ENCODE measurements at places on chromosomes 12 and 14.
A peak's percentile ranks its signal among the peaks of the same experiment; 100 is the strongest.

GRCh38 chr14:72742838-72743195 lies 151.1 kb downstream of the DPF3 start:
- DNase-seq = no peak

- no peak for DNase-seq
Measured at GRCh38 chr14:22131749-22132476, 457.1 kb downstream of the DAD1 start.

DNA sequence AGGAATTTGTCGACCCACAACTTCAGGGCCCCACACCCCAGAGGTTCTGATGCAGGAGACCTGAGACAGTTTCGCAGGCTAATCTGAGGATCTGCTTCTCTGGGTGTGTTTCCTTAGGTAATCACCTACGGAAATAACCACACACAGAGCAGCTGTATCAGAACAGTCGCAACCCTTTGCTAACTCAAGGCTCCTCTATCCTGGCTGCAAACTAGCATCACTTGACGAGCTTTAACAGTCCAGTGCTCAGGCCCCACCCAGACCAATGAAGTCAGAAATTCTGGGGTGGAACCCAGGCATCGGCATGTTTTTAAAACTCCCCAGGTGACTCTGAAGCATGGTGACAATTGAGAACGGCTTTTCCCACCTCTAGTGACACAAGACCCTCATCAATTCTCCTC lies 20.7 kb downstream of the SLC7A7 start:
- no peak for DNase-seq

GRCh38 chr14:67577909-67578749 lies 21.9 kb downstream of the PIGH start:
- DNase-seq = no peak

DNA sequence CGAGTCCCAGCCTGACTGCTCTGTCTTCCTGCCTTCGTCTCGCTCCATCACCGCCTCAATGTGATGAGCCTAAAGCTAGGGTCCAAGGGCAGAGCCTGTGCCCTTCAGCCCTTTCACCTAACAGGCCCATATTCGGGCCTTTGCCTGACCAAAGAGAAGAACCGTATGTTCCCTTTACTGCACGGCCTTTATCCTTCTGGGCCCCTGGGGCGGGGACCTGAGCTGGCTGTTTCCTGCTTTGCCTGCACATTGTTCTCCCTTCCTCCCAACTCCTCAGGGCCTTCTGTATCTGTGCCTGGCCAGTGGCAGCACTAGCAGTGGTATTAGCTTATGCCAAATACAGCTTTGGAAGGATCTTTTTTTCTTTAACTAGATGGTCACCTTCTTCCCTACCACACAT lies 8.5 kb upstream of the MYL6B start:
- DNase-seq = no peak

- DNase-seq = peak; percentile 55
Measured at GRCh38 chr14:69696633-69697557, 70.0 kb upstream of the SRSF5 start.

GRCh38 chr12:29957835-29958234 lies 174.1 kb upstream of the TMTC1 start:
- DNase-seq = no peak

DNA sequence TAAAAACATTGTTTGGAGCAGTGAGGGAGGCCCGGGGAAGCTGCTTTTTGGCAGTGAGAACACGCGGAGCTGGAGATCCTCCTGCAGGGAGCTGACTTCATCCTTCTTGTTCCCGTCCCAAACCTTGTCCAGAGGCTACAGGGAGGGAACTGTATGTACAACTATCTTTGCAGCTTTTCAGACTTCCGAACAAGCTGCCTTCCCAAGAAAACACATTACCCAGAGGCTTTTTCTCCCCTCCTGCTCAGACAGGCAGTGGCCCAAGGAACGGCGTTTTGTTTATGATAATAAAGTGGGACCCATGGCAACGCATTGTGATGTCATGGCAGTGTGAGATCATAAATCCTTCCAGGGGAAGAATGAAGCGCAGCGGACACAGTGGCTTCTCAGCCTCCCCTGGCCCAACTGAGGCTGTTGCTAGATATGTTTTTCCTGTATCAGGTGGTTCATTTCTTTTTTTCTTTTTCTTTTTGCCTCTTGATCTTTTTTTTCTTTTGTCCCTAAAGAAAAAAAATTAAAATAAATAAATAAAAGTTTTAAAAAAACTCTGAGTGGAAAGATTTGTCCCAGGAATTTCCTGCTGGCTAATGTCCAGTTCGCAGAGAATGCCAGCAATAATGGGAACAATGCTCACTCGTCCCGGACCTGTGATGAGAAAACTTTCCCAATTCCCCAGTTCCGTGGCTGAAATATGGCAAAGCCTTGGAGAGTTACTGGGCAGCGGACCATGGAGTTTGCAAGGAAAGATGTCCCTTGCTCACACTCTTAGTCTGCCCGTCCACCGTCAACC lies 103.4 kb upstream of the MAP1LC3B2 start:
- peak; percentile 97 for DNase-seq

DNA sequence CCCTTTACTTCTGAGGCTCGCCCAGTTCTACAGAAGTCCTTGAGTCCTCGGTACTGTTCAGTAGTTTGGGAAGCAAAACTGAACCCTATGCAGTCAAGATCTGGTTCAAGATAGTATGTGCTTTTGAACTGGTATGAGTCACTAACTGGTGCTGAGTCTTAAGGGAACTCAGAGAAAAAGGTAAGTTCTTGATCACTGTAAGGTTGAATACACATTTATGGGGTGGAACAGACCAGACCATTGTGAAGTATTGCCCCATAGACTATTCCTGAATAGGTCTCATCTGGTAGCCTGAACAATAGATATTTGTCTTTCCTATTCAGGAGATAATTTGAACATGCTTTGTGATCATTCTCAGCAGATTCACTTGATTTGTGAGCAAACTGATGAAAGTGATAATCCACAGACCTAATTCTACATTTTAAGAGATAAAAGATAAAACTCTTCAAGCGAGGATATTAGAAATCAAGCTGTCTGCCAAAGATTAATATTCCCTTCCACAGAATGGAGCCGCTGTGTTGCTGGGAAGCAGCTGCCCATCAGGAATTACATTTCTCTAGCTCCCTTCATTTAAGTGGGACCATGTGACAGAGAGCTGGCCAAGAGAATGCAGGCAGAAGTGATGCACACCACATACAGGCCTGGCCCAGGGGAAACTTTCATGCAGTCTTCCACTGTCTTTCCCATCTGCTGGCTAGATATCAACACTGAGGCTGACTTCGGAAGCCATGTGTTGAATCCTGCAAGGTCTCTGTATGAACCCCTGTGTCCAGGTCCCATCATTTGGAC lies 369.8 kb upstream of the GARIN6 start:
- no peak for DNase-seq

- no peak for DNase-seq
Measured at GRCh38 chr12:95185854-95186253, 31.4 kb downstream of the FGD6 start.

- DNase-seq = peak; percentile 54
Measured at GRCh38 chr12:22529281-22530060, 14.9 kb downstream of the C2CD5 start.

DNA sequence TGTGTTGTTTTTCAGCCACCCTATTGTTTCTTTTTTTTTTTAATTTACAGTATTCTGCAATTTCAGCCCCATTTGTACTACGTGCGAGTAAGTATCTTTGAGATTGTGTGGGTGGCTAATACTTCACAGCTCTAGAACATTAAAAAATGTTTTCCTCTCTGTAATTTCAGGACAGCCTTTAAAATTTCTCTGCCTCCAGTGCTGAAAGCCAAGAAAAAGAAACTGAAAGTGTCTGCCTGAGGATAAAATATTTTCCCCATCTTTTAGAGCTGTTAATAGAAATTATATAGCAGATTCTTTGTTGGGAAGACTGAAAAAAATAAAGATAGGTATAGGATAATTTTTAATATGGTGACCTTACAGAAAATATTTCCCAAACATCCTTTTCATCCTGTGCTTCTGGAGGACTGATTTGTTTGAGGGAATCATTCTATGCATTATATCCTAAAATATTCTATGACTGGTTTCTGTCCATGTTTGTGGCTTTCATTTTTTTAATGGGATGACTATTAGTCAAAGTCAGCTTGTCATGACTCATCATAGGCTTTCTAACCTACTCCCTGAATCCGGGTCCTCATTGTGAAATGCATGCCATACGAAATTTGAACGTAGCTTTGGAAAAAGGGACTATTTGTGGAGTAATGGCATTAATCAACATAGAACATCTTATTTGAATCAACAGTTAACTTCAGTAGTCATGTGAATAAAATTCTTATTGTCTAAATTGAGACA lies 10.8 kb upstream of the TCTN2 start:
- DNase-seq = peak; percentile 89

GRCh38 chr12:12586879-12587675 lies 24.4 kb upstream of the DUSP16 start:
- no peak for DNase-seq

DNA sequence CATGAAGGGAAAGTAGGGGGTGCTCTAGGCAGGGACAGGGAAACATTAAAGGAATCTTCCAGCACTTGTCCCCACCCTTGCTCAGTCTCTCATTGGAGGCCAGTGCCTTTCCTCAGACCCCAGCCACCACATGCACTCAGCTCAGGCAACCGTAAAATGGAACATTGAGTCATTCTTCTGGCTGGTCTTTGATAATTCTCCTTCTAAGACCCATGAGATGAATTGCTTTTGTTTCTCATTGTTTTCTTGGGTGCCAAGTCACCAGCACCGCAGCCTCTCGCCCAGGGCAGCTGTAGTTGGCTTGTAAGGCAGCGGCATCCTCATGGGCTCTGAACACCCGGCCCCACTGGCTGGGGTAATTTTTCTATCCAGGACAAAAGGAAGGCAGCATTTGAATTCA lies 108.2 kb downstream of the PHETA1 start:
- no peak for DNase-seq

- no peak for DNase-seq
Measured at GRCh38 chr14:68099495-68100045, 280.0 kb downstream of the RAD51B start.

- DNase-seq = no peak
Measured at GRCh38 chr12:121713257-121713777, 765 bp downstream of the TMEM120B start.

- DNase-seq = no peak
Measured at GRCh38 chr14:89481196-89481595, 64.2 kb upstream of the FOXN3 start.

- no peak for DNase-seq
Measured at GRCh38 chr14:94026889-94027469, 839 bp downstream of the OTUB2 start.

DNA sequence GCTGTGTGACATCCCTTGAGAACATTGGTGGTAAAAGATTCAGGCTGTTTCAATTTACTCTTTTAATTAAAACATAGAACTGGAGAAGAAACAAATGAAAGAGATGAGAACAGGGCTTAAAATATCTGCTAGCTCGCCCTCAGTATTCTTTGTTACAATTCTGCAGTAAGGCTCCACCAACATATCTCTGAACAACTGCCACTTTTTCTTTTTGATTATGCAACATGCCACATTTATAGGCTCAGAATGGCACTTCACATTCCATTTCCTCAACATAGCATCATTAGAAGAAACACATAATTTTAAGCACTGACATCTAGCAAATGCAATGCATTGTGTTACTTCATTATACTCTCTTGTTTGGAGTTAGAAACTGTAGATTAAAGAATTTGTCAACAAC lies 1315.2 kb downstream of the LRFN5 start:
- no peak for DNase-seq

- no peak for DNase-seq
Measured at GRCh38 chr12:69633061-69633460, 22.4 kb upstream of the LRRC10 start.

DNA sequence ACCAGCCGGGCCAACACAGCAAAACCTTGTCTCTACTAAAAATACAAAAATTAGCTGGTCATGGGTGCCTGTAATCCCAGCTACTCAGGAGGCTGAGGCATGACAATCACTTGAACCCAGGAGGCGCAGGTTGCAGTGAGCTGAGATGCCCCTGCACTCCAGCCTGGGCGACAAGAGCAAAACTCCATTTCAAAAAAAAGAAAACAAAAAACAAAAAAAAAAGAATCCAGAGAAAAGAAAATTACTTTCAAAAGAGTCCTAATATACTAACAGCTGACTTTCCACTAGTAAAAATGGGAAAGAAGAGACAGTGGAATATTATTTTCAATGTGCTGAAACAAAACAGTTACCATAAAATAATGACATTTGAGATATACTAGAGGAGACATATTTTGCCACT lies 8.3 kb upstream of the INSM2 start:
- DNase-seq = no peak

GRCh38 chr14:64680013-64680713 lies 24.1 kb upstream of the PLEKHG3 start:
- no peak for DNase-seq

DNA sequence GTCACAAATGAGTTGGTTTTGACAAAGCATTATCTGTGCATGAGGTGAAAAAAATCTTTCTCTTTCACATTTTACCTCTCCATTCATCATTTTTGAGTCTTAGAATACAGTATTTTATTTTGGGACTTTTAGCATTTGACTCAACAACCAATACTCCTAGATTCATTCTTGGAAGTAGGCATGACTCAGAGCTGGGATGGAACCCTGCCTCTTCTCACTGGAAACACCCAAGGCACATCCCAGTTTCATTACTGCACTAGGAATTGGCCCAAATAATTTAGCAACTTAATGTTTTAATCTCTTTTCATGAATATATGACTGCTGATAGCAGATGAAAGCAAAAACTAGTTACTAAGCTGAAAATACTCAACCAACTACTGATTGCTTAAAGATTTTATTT lies 3.3 kb upstream of the PDZRN4 start:
- DNase-seq = peak; percentile 8

- peak; percentile 58 for DNase-seq
Measured at GRCh38 chr14:49940808-49941421, 48.0 kb downstream of the ARF6 start.

GRCh38 chr12:26001530-26001929 lies 43.0 kb downstream of the RASSF8 start:
- DNase-seq = no peak

DNA sequence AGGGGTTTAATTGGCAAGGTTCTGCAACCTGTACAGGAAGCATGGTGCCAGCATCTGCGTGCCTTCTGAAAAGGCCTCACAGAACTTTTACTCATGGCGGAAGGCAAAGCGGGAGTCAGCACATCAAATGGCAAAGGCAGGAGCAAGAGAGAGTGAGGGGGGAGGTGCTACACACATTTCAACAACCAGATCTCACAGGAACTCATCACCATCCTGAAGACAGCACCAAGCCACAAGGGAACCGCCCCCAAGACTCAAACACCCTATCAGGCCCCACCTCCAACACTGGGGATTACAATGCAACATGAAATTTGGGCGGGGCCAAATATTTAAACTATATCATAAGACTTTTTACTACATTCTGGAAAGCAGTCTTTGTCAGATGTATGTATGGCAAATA lies 38.0 kb upstream of the FKBP4 start:
- no peak for DNase-seq

- peak; percentile 85 for DNase-seq
Measured at GRCh38 chr12:11755302-11755930, 105.9 kb downstream of the ETV6 start.

- no peak for DNase-seq
Measured at GRCh38 chr12:77064896-77065360, 441 bp downstream of the E2F7 start.

DNA sequence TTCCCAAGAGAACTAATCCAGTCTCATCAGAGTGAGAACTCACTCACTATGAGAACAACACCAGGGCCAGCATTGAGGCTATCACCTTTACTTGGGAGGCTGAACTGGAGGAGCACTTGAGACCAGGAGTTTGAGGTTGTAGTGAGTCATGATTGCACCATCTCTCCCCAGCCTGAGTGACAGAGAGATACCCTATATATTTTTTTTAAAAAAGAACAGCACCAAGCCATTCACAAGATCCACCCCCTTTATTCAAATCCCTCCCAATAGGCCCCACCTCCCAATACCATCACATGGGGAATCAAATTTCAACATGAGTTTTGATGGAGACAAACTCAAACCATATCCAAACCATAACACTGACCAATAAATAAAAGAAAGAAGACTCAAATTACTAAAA lies 3.7 kb upstream of the TMX1 start:
- DNase-seq = peak; percentile 45
